ENCODE measurements at places on chromosomes 6 and 20. TPM values are rescaled to one million over a fixed set of nuclear protein-coding genes. Genes with fewer than 3 reads are reported as not detected.

The PPP1R3G gene
- 4.7 TPM for total RNA-seq

The TREM2 gene
- 0.95 TPM for total RNA-seq

The ZSCAN9 gene
- 19.2 TPM for total RNA-seq

The MICB gene
- total RNA-seq = 1.6 TPM

The GMPR gene
- total RNA-seq = 4.5 TPM

The MYBL2 gene
- total RNA-seq = 2.3 TPM

The WFDC2 gene
- not detected for total RNA-seq

The F13A1 gene
- 203 TPM for total RNA-seq

The SLC22A2 gene
- not detected for total RNA-seq

The ALDH8A1 gene
- 1.1 TPM for total RNA-seq

The SIGLEC1 gene
- 3.2 TPM for total RNA-seq

DNA sequence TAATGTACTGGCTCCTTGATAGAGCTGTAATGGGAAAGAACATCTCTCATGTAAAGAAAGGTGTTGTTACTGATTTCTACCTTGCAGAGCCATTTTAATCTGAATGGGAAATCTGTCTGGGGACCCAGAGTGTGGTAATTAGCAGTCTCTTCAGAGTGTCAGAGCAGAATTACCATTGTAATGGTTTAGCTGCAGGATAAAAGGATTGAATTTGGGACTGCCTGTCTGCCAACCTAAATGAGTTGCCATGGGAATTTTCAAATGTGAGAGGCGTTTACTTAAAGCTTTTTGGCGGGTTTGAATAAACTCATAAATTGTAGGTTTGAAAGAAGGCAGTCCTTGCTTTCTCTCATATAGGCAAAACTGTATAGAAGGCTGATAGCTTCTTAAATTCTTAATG, 128.8 kb downstream of the QKI start:
- no peak for DNase-seq

DNA sequence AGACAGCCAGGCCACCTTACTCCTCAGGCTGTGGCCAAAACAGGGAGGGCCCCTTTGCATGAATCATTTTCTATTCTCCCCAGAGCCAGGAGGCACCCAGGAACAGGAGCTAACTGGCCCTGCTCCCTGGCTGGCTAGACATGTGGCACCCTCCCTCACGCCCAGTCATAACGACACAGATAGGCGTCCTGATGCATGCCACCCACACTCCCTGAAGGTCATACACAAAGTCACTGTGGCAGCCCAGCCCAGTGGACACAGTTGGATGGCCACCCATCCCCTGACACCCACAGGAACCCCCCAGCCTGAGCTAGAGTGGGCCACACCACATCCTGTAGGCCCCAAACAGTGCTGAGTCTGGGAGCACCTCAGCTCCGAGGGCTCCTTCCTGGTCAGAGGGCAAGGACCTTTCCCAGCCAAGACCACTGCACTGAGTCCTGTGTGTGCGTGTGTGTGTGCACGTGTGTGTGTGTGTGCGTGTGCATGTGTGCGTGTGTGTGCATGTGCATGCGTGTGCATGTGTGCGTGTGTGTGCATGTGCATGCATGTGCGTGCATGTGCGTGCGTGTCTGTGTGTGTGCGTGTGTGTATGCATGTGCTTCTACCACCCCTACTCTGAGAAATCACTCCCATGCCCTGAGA, 21.6 kb downstream of the TFEB start:
- no peak for DNase-seq

- no peak for DNase-seq
Observed at GRCh38 chr6:157314705-157315321, 8.5 kb downstream of the TMEM242 start.

GRCh38 chr20:23689399-23689690, 507 bp upstream of the CST4 start:
- no peak for DNase-seq

DNA sequence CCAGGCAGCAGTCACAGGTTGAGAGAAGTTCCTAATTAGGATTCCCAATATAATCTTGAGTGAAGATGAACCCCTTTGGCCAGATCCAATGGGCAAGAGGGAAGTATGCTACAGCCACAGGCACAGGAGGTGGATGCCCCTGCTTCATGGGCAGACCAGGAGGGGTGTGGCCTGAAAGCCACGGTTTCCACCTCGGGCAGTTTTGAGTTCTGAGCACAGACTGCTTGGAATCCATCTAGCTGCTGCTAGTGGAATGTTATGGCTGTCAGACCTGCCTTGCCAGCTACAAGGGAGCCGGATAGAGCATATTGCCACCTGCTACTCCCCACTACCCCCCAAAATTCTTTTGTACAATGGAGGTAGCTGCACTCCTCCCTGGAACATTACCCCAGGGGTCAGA, 672.9 kb downstream of the HACE1 start:
- DNase-seq = no peak

GRCh38 chr6:126312013-126312665, 27.8 kb upstream of the CENPW start:
- DNase-seq = no peak

GRCh38 chr6:90083891-90084290, 189.6 kb downstream of the GJA10 start:
- DNase-seq = no peak

GRCh38 chr20:920311-920710, 4.2 kb upstream of the ANGPT4 start:
- no peak for DNase-seq

GRCh38 chr6:86516087-86516486, 421.2 kb upstream of the HTR1E start:
- no peak for DNase-seq

DNA sequence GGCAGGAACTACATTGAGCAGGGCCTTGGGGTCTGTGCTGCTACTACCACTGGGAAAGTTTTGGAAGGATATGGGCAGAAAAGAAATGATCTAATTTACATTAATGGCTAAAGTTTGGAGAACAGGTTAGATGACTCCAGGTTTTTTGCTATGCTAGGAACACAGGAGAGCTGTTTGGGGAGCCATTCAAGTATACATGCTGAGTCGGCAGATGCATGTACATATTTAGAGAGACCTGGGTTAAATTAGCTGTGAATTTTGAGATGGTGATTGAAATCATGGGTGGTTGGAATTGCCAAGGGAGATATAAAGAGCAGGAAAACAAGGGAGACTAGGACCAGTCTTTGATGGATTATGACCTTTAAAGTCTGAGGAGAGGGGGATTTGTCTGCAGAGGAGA, 113.1 kb upstream of the BACH2 start:
- no peak for DNase-seq

- DNase-seq = no peak
Observed at GRCh38 chr6:18397701-18398100, 10.6 kb downstream of the RNF144B start.

DNA sequence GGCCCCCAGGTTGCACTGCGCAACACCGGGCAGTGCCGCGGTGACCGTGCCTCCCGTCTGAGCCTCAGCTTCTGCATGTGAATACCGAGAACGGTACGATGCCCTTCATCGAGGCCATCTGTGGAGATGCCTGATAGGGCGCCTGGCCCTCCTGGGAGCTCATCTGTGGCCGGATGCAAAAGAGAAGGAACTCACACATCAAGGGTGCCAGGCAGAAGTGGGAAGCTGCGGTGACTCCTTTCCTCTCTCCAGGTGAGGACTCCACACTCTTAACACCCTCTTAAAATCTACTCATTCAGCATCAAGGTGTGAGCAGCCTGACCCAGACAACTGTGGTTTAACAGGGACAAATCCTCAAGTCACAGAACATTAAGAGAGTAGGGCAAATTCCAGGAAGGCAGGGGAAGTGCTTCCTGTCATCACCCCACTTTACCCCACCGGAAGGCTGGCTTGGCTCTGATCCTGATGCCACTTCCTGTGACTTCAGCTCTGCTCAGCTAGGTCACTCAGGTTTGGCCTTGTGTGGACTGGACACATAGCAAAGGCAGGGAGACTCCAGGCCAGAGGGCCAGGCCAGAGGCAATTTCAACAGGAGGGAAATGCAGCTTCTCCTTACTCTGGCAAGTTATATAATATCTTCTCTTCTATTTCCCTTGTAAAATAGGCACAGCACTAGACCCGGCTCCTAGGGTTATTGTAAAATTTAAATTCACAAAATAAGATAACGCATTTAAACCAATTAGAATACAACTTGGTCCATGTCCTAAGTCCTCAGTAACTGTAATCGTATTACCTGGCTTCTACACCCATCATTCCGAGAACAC, 69.4 kb downstream of the CPNE5 start:
- no peak for DNase-seq

GRCh38 chr20:18412221-18412901, 54.5 kb downstream of the DZANK1 start:
- DNase-seq = no peak

DNA sequence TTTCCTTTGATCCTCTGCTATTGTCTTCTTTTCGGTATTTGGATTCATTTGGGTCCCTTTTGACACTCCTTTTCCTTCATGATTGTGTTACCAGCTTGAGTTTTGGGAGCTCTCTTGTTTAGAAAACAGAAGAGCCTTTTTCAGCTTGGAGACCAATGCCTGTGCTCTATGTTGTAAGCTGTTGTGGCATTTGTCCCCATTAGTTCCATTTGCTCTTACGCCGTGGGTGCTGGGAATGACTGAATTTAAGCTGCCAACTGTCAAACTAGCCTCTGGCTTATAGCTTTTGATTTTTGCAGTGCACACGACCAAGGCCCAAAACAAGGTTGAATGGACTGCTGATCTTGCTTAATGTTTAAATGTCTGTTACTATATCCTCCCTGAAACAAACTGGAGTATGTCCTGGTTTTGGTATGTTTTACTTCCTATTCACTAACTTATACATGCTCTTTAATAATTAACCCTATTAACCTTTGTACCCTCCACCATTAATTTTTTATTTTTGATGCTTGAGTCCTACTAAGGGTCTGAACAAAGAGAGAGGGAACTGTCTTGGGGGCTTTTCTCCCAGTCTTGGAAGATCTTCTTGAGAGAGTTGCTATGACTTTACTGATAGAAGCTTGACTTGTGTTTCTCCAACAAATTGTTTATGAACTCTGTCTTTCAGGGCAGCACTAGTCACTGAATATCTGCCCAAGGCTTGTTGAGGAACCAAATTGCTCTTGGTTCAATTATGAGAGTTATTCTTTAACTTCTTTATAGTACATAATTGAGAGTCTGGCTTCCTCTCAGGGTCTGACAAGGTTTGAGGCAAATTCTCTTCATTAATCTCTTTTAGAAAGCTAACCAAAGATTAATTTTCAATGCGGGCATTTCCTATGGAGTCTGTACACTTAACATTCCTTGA, 100.3 kb upstream of the SIRPG start:
- no peak for DNase-seq

GRCh38 chr6:71887744-71888230, 1.4 kb downstream of the RIMS1 start:
- no peak for DNase-seq

GRCh38 chr6:35771343-35771627, 5.1 kb upstream of the CLPSL2 start:
- DNase-seq = no peak

GRCh38 chr6:1696463-1696850, 86.7 kb downstream of the FOXC1 start:
- DNase-seq = no peak

DNA sequence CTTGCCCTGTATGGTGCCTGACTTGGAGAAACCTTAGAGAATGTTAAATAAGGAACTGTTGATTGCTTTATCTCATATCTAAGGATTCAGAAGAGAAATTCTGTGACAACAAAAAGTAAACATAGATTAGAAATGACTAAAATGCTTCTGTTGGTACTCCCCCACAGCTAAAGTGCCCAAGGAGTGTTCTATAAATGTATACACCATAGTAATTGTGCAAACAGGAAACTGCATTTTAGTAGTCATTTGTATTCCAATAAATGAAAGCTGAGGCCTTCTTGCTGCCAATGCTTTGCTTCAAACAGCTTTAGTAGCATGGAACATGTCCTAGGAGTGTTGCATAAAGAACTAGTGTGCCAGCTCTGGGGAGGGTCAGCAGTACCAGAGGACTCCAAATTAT, 343.7 kb upstream of the IRAK1BP1 start:
- DNase-seq = no peak

GRCh38 chr6:97778290-97779038, 495.4 kb upstream of the MMS22L start:
- DNase-seq = peak; percentile 10

DNA sequence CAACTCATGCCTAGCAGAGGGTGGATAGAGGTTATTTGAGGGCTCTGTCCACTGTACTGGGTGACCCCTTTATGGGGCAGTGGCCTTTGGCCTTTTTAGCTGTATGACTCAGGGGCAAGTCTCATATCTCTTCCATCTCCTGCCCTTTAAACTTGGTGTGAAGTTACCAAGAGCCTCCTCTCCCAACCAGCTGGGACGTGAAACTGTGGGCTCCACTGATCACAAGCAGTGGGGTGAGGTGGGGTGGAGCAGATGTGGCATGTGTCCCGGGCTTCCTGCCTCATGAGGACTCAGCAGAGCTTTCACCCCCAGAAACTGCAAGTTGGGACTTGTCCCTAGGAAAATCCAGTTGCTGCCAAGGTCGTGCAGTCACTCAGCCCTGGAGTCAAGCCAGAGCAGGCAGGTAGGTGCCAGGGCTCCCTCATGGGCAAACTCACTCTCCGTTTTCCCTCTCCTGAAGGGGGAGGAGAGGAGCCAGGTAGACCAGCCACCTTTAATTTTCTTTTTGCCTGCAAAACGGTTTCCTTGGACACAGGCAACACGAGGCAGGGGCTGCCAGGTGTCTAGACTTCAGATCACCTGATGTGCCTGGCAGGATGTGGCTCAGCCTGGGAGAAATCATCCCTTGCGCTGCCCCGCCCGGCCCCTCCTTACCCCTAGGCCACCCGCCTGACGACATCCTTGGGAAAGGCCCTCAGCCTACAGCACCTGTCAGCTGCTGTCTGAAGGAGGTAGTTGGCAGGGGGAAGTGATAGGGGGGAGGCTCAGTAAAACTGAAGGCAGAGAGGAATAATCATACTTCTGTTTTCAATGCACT, 4.0 kb downstream of the CDKN1A start:
- DNase-seq = peak; percentile 76

DNA sequence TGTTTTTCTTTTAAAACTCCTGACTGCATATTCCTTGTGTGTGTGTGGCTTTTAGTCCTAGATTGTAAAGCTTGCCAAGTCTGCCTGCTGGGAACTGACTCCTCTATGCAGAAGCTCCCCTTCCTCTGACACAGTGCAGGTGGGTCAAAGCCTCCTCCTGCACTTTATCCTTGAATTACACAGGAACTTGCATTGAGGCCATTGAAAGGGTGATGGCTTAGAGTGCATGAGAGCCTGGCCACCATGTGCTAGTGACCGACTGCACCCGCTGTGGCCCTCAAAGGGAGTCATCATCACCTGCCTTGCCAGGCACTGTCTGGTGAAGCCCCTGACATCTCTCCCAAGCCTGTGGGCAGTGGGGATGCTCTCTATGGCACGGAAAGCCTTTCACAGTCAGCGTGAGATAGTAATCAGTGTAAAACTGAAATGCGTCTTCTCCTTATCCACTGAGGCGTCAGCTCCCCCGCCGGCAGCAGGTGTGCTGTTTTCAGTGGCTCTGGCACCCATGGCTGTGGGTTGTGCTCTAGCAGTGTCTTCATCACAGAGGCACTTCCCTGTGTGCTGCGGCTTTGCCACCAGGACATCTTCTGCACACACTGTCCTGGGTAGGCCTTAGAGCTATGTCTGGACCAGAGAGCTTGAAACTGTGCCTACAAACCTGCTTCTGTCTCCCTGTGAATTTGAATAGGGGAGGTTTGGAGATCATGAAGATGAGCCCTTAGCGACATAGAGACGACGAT, 87.9 kb downstream of the THBS2 start:
- DNase-seq = no peak

GRCh38 chr6:22399693-22400092, 102.9 kb upstream of the PRL start:
- no peak for DNase-seq
